ENCODE measurements at places on chromosomes 6 and 20.

DNA sequence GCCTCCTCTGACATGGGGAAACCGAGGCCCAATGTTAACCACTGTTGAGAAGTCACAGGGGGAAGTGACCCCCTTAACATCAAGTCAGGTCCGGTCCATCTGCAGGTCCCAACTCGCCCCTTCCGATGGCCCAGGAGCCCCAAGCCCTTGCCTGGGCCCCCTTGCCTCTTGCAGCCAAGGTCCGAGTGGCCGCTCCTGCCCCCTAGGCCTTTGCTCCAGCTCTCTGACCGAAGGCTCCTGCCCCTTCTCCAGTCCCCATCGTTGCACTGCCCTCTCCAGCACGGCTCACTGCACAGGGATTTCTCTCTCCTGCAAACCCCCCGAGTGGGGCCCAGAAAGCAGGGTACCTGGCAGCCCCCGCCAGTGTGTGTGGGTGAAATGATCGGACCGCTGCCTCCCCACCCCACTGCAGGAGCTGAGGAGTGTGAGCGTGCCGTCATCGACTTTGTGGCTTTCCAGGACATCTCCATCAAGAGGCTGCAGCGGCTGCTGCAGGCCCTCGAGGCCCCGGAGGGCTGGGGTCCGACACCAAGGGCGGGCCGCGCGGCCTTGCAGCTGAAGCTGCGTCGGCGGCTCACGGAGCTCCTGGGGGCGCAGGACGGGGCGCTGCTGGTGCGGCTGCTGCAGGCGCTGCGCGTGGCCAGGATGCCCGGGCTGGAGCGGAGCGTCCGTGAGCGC lies 1.6 kb downstream of the TNFRSF6B start:
- DNase-seq: no peak

GRCh38 chr6:80767808-80768207 lies 661.3 kb downstream of the BCKDHB start:
- no peak for DNase-seq

GRCh38 chr6:157188213-157188612 lies 135.1 kb downstream of the TMEM242 start:
- DNase-seq: no peak

DNA sequence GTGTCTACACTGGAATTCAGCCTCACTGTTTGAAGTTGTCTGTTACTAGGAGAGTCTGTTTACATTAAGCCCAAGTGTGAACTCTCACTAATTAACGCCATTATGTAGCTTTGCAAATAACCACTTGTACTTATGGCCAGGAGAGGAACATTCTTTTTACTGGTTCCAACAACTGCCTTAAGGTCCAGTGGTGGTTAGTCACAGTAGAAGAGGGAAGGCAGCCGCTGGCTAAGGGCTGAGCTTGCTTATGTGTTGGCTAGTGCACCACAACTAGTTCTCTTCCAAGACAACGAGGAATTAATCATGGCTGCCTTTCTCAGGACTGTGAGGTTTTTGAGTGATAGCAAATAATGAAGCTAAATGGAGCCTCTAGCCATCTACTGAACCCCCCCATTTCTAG lies 14.9 kb upstream of the SLC22A23 start:
- no peak for DNase-seq

DNA sequence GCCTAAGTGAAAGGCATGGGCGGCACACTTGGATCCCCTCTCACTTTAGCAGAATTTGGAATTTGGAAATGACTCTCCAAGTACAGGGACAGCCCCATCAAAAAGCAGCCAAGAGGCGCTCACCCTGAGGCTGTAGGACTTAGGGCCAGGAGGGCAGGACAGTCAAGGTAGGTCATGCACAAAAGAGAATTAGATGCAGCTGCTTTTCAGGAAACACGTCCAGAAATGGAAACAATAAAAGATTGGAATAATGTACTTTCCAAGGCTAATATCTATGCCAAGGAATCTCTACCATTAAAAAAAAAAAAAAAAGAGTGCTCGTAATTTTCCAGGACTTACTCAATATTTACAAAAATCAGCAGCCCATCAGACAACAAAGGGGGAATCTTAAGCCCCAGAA lies 19.9 kb downstream of the PREP start:
- DNase-seq: no peak

DNA sequence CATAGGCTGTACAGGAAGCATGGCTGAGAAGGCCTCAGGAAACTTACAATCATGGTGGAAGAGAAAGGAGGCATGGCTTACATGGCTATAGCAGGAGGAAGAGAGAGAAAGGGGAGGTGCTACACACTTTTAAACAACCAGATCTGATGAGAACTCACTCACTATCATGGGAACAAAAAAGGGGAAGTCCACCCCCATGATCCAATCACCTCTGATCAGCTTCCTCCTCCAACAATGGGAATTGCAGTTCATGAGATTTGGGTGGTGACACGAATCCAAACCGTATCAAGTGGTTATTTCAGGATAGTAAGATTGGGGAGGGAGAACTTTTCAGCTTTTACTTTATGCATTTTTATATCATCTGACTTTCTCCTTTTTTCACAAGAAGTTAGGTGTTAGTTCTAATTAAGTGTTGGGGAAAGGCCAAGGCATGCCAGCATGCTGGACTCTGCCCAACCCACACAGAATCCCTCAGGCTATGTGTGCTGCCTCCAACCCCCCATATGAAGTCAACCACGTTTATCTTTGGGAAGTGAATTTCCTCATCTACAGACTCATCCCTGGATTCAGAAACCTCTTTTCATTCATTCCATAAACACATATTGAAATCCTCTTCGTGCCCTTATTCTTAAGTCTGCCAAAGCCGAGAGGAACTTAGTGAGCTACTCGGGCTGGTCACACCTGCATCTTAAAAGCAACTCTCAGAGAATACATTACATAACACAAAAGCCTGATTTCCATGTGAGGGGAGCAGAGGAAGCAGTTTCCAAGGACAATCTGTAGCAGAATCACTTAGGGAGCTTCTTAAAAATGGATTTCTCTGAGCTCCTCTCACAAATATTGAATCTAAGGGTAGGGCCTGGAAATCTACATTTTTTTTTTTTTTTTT lies 16.7 kb upstream of the CLIC5 start:
- no peak for DNase-seq

DNA sequence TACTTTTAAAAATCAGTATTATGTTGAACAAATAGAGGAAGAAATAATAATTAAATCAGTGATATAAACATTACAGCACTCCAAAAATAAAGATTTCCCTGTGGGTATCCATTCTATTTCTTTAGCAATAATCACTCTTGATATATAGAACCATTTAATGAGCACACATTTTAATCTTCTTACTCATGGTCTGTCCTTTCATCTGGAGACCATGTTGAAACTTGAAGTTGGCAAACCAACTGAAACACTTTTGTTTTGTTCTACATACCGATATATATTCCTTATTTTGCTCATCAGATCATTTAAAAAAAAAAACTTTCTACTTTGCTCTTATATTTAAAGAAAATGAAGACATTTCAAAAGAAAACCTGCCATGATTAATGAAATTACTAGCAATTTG lies 13.4 kb downstream of the C6orf58 start:
- no peak for DNase-seq

DNA sequence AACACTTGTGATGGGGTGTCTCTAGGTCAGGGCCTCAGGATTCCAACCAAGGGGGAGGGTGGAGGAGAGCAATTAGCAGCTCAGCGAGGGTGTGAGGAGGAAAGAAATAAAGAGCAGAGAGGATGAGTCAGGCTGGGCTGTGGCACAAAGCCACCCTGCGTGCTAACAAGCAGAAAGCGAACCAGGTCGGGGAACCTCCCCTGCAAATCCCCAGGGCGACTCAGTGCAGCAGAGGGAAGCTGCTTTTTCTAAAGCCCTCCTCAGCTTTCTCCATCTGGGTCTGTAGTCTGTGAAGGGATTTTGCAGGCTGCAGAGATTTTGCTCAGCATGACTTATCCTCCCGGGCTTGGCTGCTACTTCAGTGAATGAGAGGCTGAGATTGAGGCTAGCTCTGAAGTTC lies 6.6 kb upstream of the SPO11 start:
- DNase-seq: no peak

DNA sequence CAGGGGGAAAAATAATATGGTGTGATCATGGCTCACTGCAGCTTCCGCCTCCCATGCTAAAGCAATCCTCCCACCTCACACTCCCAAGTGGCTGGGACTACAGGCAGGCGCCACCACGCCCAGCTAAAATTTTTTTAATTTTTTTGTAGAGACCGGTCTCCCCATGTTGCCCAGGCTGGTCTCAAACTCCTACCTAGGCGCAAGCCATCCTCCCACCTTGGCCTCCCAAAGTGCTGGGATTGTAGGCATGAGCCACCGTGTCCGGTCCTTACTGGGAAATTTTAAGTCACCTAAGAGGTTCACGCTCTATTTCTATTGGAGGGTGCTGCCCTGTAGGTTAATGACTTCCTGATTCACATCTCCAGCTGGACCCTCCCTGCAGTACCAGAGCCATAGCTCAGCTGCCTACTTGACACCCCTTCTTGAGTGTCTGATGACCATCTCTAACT lies 626 bp upstream of the CDK5RAP1 start:
- DNase-seq: no peak

DNA sequence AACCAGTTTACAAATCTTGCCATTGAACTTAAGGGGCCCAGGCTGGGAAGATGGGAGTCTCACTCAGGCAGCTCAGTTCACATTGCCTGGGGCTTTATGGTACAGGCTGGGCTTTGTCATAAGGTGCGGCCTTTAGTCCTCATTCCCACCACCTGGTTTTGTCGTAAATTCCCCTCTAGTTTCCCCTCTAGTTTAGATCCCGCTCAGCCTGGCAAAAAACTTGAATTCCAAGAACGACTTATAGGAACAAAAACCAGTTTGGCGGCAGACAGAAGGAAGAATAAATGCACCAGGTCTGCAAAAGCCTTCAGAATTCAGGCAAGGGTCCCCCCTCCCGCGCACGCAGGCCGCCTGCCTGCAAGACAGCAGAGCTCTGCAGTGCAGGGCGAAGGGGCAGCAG lies 4.1 kb downstream of the BMP7 start:
- DNase-seq: no peak

DNA sequence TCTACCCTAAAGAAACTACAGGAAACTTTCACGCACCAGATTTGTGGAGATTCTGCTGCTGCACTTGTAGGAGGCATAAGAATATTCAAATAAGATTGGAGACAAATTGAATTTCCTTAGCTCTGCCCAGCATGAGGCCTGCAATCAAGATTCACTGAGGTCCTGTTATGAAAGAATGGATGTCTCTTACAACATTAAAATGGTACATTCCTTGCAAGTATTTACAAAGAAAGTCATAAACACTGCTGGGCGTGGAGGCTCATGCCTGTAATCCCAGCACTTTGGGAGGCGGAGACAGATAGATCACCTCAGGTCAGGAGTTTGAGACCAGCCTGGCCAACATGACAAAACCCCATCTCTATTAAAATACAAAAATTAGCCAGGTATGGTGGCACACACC lies 74.0 kb upstream of the MAP3K4 start:
- DNase-seq: no peak

DNA sequence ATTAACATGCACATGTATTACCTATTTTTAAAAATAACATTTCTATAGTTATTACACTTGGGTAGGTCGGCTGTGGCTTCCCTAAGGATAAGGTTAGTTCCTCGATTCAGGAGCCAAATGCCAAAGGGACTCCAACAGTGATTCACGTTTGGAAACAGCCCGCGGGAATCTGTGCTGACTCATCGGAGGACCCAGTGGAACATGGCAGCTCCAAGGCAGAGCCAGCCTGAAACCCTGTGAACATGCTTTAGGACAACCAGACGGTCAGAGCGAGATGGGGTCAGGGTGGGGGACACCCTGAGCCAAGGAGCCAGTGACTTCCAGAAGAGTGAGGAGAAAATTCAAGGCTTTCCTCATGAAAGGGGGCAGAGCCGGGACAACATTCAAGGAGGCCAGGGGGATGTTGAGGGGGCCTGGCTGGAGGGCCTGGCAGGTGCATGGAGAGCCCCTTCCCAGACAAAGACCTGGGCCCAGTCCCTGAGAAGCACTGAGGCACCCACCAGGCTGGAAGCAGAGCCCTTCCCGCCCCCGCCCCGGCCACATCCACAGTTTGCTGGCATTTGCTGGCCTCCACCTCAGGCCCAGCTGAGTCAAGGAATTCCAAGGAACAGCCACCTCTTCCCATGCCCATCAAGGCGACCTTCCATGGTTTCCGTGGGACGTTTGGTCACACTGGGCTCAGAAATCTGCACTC lies 133.2 kb downstream of the SNX5 start:
- DNase-seq: no peak

DNA sequence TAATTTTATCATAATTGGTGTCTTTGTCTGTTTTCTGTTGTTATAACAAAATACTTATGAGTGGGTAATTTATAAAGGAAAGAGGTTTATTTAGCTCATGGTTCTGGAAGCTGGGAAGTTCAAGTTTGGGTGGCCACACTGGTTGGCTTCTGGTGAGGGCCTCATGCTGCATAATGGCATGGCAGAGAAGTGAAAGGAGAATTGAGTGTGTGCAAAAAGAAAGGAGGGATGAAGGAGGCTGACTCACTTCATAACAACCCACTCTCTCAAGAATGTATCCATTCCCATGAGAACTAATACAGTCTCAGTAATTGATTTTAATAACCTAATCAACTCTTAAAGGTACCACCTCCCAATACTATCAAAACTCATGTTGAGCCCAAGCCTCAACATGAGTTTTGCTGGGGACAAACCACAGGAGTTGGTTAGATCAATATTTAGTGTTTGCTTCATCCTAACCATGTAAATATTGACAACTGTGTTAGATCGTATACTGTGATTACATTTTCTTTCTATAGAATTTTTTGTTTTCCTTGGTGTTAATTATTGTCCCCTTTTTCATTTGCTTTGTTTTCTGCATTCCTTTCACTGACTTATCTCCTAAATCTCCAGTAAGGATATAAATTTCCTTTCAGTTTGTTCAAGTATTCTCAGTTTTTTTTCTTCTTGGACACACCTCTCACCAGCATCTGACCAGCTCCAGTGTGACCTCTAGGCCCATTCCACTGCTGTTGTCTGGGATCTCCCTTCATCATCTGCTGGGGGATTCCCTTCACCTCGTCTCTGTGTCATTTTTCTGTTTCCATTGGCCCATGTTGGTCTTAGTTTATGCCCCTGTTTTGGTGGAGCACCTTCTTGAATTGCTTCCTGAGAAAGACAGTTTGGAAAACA lies 54.8 kb upstream of the SCGN start:
- no peak for DNase-seq

- DNase-seq: no peak
Observed at GRCh38 chr6:143410859-143411270, 39.6 kb downstream of the ADAT2 start.

DNA sequence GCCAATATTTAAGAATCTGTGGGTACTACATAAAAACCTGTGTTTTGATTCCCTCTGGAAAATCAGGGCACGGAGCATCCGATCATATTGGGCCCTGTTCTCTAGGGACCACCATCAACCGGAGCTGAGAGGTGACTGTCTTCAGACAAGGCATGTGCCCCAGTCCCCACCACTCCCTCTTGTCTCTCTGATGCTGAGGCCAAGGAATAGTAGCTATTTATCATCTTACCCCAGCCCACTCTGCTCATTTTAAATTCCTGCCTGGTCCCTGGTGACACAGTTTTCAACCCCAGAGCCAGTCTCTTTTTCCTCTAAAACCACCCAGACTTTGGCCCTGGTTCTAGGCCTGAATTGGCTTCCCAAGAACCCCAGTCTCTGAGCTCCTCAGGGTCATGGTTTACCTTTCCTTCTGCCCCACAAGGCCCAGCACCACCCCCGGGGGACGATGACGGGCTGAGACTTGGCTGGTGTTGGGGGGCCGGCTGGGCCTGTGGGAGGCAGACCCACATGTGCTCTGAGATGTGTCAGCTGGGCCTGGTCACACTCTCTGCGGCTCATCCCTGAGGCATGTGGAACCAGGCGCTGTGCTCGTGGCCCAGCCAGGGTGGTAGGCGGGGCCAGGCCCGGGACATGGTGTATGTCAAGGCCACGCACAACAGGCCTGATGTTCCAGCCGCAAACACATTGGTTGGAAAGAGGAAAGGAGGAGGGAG lies 114.4 kb downstream of the CEBPB start:
- DNase-seq: no peak

Measured in anterior cingulate cortex (tissue), 58 donors.